Renal cortical epithelial cell (primary cell): ENCODE measurements at places on chromosomes 7 and 10. TPM values are rescaled to one million over a fixed set of nuclear protein-coding genes. Genes with fewer than 3 reads are reported as not detected.

DNA sequence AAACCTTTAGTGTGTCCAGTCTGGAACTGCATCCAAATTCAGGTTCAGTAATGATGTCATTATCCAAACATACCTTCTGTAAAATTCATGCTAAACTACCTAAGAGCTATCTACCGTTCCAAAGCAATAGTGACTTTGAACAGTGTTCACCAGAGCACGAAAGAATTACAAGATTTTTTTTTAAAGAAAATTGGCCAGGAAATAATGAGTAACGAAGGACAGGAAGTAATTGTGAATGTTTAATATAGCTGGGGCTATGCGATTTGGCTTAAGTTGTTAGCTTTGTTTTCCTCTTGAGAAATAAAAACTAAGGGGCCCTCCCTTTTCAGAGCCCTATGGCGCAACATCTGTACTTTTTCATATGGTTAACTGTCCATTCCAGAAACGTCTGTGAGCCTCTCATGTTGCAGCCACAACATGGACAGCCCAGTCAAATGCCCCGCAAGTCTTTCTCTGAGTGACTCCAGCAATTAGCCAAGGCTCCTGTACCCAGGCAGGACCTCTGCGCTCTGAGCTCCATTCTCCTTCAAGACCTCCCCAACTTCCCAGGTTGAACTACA lies 694 bp upstream of the FAS start:
- DNase-seq = peak; percentile 95

DNA sequence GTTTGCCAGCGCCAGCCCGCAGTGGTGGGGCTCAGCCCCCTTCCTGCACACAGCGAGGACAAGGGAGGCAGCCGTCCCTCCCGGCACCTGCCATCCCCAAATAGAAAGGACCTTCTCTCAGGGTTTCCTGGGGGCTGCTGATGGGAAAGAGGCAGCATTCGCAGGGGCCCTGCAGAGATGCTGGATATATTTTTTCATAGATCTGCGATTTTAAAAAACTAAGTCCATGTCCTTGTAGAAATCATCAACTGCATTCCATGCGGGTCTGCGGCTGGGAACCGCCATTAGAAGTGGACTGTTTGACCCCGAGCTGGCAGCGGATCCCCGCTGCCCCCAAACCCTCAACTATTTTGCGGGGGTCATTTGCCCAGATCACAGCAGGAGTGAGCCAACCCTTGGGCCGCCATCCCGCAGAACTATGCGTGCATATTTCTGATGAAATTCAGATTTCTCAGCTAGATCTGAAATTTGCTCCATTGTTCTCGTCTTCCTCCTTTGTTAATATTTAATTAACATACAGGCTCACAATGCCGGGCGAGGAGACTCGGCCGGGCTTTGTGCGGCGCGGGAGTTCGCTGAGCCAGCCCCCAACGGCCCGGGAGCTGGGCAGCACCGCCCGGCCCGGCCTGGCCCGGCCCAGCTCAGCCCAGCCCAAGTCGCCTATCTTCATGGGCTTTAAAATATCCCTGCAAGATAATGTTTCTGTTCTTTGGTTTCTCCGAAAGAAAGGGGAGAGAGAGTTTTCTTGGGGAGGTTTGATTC lies 2.0 kb downstream of the EN2 start:
- no peak for DNase-seq

CHST3 gene
- 32.3 and 69.4 TPM in 2 replicates for total RNA-seq

DNA sequence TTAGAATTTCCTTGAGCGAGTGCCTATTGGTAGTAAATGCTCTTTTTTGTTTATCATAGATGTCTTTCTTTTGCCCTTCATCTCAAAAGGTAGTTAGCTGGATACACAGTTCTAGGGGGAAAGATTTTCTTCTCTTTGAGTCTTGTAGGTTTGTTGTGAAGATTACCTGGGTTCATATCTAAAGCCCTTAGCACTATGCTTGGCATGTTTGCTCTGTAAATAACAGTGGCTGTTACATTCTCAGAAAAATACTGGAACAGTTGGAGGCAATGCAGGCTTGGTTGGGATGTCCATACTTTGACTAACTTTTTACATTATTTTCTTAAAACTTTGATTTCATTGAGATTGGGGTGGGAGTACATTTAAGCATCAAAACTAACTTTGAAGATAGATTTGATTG lies 144.0 kb downstream of the AUTS2 start:
- DNase-seq = no peak

DNA sequence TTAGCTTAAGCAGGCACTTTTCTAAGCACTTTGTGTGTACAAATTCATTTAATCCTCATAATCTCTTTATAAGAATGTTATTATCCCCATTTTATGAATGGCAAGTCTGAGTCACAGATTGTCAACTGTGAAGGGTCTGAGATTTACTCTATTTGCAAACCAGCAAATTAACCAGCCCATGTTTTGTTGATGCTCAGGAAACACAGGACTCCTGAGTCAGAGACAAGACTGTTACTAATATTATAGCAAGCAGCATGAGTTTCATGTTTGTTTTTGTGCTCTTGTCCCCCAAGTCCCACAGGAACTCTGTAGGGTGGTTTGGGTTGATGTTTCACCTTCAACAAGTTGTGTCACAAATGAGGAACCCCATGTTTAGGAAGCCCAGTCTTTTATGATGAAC lies 182.0 kb upstream of the PPP1R3A start:
- DNase-seq = peak; percentile 2

KCNIP2 gene
- total RNA-seq = 0.35 TPM in 1 of 2 replicates, not detected in the other

GRCh38 chr7:24908727-24909126 lies 71.3 kb downstream of the OSBPL3 start:
- no peak for DNase-seq

PALD1 gene
- 1.7 and 2.6 TPM in 2 replicates for total RNA-seq

- no peak for DNase-seq
These were observed 139.8 kb upstream of the ZEB1 start for GRCh38 chr10:31179091-31179680.
